ENCODE measurements at places on chromosomes 2 and 18.

GRCh38 chr2:201777869-201778268 lies 2.9 kb downstream of the ALS2 start:
- no peak for DNase-seq

DNA sequence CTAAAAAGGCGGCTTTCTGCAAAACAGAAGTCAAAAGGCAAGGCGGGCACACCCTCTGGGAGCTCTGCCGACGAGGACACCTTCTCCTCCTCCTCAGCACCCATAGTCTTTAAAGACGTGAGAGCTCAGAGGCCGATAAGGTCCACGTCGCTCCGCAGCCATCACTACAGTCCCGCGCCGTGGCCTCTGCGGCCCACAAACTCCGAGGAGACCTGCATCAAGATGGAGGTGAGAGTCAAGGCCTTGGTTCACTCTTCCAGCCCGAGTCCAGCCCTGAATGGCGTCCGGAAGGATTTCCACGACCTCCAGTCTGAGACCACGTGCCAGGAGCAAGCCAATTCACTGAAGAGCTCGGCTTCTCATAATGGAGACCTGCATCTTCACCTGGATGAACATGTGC lies 36.1 kb downstream of the SOCS6 start:
- DNase-seq = no peak

- no peak for DNase-seq
Measured at GRCh38 chr18:77815666-77816338, 566.2 kb downstream of the GALR1 start.

DNA sequence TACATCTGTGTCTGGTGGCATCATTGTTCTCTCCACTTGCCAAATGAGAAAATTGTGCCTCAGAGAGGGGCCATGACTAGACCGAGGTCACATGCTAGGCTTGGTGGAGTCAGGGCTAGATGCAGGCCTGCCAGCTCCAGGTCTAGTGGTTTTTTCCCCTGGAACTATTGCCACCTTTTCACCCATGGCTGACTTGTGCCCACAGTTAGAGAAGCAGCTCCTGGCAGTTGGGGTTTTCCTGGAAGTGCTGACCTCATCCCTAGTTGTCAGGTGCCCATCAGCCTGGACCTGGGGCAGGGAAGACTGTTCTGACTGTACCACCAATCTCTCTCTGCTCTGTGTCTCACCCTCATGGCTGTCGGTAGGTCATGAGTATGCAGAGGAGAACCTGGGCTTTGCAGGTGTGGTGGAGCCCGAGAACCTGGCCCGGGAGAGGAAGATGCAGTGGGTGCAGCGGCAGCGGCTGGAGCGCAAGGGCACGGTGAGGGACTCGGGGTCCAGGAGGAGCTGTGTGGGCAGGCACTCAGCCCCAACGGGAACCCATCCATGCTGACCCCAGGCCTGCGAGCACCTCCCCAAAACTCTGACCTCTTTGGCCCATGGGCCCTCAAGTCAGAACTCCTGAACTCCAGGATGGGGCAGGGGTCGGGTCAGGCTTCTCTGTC lies 12.4 kb upstream of the CATIP start:
- no peak for DNase-seq

DNA sequence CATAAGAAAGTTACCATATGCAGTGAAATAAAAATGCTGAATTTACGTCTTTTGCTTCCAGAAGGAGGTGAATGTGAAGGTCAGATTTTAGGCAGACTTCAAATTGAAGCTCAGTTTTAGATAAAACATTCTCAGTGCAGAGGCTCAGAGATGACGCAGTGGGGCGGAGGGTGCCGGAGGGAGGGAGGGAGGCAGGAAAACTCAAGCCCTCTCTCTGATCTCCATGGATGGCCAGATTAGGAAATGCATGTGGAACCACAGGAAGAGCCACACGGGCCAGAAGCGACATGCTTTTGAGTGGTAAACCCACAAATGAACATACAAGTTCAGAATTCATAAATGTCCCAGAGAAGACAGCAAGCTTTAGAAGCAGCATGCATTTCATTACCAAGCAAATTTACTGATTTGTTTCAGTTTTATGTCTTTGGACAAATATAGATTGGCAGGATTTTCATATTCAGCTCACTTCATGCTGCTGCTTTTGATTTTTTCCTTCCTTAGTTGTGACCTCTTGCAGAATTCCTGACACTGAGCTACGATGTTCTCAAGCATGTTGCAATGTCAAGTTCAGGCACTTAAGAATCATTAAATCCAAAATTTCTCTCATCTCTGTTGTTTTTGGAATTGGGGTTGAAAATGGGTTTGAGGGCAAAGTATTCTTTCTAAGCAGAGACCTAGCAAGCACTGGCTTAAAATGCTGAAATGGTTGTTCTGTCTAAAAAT lies 29.7 kb upstream of the APCDD1 start:
- DNase-seq = no peak

DNA sequence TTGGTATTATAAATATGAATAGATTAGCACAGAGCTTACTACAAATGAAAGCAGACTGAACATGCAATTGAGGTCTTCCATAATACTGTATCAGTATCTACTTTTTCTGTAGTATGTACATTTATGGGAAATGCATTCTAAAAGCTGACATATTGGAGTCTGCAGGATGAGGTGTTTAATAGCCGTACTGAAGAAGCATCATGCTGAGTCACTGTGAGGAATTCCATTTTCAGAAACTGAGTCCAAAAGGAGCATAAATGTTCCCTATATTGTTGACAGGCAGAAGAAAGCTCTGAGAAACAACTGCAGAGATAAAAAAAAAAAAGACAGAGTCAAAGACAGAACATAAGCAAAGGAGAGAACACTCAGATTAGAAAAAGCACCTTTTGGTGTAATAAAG lies 366.7 kb upstream of the SPHKAP start:
- DNase-seq = no peak

- peak; percentile 86 for DNase-seq
Measured at GRCh38 chr2:42102024-42102590, 54.3 kb downstream of the PKDCC start.

DNA sequence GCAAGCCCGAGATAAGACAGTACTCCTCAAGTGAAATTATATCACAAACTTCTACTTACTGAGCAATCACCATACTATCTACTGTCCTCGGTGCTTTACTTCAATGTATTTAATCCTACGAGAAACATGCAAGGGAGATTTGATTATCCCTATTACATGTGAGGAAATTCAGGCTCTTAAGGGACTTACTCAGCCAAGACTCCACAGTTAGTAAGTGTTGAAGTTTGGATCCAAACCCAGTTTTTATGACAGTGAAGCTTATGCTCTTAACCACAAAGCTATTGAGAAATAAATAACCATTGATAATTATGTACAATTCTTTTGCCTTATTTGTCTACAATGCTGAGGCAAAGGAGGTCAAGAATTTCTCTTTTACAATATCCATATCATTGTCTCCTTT lies 672.9 kb upstream of the ACVR2A start:
- no peak for DNase-seq

- DNase-seq = no peak
Measured at GRCh38 chr2:191050640-191050987, 36.6 kb upstream of the STAT1 start.

DNA sequence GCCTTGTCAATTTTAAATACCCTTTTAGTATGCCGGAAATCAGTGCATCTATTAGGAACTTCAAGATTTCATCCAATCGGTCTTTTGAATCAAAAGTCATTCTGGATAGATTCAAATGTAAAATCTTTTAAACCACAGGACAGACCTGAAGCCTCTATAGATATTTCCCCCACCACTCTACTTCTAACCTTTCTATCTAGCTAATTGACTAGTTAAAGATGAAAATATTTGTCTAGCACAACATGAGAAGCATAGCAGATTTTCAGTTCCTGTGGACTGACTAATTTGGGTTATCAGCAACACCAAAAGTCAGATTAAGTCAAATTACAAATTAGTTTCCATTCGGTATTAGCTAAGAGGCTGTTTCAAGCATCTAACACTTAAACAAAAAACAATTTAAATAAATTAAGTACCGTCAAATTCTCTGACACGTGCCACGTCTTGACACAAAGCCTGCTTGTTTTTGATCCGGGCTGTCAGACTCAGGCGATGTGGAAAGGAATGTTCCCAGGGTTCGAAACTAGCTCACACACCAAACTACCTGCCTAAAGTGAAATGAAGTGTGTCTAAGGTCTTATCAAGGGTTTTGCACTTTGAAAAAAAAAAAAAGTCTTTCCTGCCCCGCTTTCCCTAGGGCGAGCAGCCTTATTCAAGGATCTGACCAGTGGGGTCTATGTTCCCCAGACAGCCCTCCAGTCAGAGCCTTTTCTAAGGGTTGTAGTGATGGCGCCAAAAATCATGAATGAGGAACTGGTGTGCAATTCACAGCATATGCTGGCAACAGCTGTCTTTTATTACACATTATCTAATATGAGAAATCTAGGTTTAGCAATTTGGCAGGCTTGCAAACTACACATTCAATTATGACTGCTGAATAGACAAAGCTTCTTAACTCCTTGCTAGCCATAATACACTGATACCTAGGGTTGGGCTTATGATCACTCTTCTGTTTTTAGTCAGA lies 4.7 kb downstream of the CYTIP start:
- DNase-seq = no peak

DNA sequence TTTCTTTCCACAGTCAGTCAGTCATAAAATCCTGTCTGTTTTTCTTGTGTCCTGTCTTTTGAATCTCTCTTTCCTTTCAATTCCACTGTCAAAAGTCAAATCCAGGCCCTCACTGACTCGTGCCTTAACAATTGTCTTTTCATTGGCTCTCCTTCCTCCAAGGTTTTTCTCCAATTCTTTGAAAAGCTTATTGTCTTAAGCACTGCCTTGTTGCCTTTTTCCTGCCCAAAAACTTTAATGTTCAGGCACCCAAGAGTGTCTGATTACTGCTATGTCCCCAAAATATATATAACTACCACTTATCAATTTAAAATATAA lies 13.9 kb upstream of the SULT1C4 start:
- no peak for DNase-seq

DNA sequence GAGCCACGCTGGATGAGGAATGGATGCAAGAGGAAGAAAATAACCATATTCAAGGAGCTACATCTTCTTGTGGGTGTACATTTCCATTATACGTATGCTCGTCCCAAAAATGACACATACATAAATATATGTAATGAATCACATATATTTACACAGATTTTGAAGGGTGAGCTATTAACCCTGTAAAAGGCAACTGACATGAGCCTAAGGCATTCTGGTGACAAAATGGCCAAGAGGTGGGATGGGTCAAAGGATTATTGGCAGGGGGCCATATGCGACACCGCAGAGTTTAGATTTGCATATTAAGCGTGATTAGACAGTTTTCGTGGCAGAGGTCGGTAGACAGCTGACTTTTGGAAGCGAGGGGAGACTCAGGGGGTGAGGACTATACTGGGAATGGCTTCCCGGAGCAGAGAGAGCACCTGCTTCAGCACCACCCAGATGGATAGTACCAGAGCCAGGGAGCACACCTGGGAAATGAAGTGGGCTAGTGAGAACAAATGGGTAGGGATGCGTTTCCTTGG lies 431 bp upstream of the CNRIP1 start:
- DNase-seq = peak; percentile 35

- DNase-seq = no peak
Measured at GRCh38 chr18:62898359-62898758, 183.0 kb downstream of the PHLPP1 start.

DNA sequence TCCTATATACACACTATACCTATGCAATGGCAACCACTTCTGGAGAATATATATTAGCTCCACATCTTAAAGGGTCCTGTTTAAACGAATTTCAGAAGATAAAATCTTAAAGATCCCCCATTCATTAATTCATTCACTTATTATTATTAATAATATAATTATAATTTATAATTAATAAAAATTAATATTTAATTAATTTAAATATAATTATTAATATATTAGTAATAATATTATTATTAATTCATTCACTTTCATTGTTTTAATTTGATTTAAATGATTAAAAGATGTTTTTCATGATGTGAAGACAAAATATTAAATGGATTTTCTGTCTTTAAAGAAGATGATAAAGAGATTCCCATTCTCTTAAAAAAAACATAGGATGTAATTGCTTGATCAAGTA lies 21.1 kb downstream of the NFU1 start:
- no peak for DNase-seq

- DNase-seq = no peak
Measured at GRCh38 chr2:201348758-201349157, 8.4 kb downstream of the FLACC1 start.

DNA sequence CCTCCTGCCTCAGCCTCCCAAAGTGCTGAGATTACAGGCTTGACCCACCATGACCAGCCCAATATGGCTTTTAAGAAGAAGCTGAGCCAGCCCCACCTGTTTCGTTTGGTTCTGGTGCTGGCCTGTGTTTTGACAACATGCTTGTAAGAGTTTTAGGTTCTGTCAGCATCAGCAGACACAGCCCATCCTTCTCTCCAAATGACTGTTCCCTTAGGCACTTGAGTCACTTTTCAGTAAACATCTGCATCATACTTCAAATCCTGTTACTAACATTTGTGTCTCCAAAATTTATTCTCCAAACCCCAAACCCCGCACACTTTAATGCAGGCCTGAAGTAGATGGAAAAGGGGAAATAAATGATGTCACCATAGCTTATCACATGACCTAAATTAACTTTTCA lies 1118.5 kb downstream of the TSN start:
- DNase-seq = peak; percentile 27

DNA sequence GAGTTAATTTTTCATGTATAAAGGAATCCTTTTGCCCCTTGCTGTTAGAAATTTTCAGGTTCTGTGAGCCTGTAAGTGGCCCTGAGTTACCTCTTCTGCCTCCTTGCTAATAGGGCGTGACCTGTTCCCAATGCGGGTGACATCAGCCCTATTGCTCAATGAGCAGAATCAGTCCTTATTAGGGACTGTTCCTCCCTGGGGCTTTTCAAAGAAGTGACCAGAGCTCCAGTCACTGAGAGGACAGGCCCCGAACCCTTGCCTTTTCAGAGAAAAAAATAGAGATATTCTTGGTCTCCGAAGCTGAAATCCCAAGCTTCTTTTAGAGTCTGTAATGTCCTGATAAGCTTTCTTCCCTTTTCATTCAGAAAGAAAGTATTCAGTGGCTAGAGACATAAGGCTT lies 8.2 kb upstream of the APOB start:
- DNase-seq = no peak

- DNase-seq = no peak
Measured at GRCh38 chr2:40127146-40127545, 324.7 kb downstream of the SLC8A1 start.
